ENCODE measurements at places on chromosomes 1 and 21.

GRCh38 chr1:29642519-29642918 is 406.2 kb downstream of the PTPRU start:
- no peak for DNase-seq

- DNase-seq: peak; percentile 42
Measured at GRCh38 chr21:45865106-45865835, 116.3 kb upstream of the COL6A1 start.

- no peak for DNase-seq
Measured at GRCh38 chr1:225299624-225300023, 128.2 kb downstream of the LBR start.

DNA sequence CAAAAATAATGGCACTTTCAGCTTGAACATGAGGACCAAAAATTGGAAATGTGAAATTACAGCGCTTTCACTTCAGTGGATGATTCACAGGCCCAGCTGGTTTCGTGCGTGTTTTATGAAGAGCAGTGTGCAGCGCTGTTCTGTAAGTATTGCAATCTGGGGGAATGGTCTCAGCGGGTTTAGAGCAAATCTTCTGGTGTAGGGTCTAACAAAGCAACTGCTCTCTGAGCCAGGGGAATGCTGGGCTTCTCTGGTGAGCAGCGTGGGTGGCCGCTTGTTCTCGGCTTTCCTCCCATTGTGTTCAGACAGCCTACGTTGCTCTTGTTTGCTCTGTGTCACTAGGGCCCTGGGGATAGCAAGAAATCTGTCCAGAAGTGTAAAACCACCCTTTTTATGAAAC is 42.4 kb upstream of the GADD45A start:
- DNase-seq: no peak

DNA sequence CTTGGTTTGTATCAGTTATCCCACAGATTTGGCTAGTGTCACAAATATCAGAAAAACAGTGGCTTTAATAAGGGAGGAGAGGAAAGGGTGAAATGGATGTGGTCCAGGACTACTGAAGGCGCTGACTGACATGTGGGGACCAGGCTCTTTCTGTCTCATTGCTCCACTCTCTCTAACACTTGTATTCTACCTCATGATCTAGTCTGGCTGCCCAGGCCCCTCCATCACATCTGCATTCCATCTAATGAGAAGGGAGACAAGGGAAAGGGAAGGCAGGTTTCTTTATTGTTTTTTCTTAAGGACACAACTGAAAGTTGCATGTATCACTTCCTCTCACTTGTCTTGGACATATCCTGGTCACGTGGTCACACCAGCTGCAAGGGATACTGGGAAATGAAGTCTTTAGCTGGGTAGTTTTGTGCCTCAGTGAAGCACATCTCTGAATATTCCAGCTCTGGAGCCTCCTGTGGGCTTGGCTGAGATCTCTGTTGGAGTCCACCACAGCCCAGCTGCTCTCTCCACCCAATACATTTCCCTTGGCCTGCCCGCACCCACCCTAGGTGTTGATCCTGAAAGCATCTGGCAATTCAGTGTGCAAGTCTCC is 42.0 kb upstream of the PADI2 start:
- no peak for DNase-seq

GRCh38 chr1:39333296-39333695 is 128.8 kb downstream of the MACF1 start:
- DNase-seq: peak; percentile 50

- no peak for DNase-seq
Measured at GRCh38 chr1:92374223-92374622, 75.4 kb downstream of the RPAP2 start.

- no peak for DNase-seq
Measured at GRCh38 chr1:214857716-214858115, 224.8 kb upstream of the KCNK2 start.

- DNase-seq: no peak
Measured at GRCh38 chr1:31215065-31215570, 24.6 kb downstream of the NKAIN1 start.

DNA sequence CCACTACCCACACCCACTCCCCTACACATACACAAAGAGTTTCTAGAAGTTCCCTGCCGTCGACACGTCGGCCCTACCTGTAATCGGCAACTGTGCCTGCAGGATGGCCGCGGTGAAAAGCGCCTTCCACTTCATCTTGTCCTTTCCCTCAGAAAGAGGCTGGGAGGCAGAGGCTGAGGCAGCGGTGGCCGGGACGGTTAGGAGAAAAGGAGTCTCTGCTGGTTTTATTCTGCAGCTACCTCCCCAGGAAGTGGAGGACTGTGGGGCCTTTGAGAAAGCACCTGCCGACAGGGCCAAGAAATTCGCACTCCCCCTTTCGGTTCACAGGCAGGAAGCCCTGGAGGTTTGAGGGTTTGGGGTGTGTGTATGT is at the start of gene CD247:
TSS of gene CD247 (minus strand) at position 199 of the 370 bp plus-strand sequence. CDS start at position 135, 64 bp downstream.
- DNase-seq: no peak

- DNase-seq: no peak
Measured at GRCh38 chr21:36255663-36256062, 64.3 kb upstream of the MORC3 start.

DNA sequence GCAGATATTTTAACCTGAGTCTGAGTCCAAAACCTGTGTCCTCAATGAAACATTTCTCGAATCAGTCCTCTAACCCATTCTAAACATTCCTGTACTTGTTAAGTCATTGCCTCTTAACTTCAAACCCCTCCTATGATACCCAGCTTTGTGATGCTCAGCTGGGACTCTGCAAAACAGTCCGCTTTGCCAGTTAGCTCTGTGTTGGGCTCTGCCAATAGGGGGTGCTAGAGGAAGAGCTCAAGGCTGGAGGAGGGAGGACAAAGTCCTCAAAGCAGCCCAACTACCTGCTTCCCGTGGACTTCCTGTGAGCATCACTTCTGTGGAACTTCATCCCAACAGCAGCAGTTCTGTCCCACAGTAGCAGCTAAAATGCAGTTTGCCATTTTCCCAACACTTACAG is 38.1 kb upstream of the SYT14 start:
- DNase-seq: no peak

DNA sequence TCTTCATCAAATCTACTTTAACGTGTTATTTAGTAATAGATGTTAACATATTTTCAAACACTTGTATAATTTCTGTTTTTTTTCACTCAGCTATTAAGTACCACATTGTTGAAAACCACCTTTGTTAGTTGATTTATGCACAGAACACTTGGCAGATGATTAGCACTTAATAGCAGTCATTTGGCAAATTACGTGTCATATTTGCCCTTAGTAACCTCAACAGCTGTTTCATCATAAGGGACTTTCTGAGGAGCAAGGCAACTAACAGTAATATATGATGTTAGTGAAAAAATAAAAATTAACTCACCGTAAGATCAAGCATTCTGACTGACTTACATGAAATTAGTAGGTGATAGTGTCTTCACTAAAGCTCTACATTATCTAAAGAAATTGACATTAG is 186.4 kb downstream of the HMCN1 start:
- no peak for DNase-seq

- DNase-seq: peak; percentile 93
Measured at GRCh38 chr1:211735208-211736170, 60.1 kb upstream of the NEK2 start.

DNA sequence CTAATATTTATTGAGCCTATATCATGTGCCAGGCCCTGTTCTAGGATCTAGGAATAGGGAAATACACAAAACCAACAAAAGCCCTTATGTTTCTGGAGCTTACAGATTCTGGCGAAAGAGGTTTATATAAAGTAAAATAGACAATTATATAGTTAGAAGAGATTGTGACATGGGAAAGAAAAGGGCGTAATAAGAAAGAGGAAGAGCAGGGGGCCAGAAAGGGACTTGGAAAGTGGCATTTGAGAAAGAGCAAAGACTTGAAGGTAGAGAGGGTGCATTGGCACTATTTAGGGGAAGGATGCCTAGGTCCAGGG is 322.5 kb upstream of the FAM78B start:
- no peak for DNase-seq

- DNase-seq: no peak
Measured at GRCh38 chr1:228430243-228430642, 13.6 kb upstream of the TRIM17 start.

GRCh38 chr1:175548774-175549173 is 194.6 kb downstream of the TNR start:
- no peak for DNase-seq

GRCh38 chr1:187921426-187921825 is 1092.7 kb downstream of the PLA2G4A start:
- DNase-seq: peak; percentile 67

DNA sequence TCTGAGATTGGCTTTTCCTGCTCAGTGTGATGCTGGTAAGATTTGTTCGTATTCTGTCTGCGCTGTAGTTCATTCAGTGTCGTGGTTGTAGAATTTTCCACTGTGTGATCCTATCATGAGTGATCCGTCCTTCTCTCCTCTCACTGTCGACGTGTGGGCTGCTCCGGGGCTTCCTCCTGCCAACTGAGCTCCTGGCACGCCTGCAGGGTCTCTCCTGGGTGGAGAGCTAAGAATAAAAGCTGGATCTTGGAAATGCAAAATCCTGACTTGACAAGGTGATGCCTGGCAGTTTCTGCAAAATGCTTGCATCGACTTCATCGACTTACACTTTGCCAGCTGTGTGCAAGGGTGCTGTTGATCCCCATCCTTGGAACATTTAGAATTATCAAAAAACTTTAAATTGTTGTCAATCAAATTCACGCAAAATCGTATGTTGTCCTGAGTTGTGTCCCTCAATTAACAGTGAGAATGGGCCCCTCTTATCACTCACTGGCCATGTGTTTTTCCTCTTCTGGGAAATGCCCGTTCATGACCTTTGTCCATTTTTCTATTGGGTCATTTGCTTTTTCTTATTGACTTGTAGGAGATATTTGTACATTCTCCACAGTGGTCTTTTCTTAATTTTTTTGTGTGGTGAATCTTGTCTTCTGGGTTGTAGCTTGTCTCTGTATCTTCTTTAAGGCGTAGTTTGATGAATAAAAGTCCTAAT is 125.5 kb downstream of the CRYAA start:
- DNase-seq: no peak

- no peak for DNase-seq
Measured at GRCh38 chr21:28832013-28832714, 160.5 kb downstream of the LTN1 start.

GRCh38 chr1:174935961-174936727 is 63.6 kb upstream of the CACYBP start:
- no peak for DNase-seq

DNA sequence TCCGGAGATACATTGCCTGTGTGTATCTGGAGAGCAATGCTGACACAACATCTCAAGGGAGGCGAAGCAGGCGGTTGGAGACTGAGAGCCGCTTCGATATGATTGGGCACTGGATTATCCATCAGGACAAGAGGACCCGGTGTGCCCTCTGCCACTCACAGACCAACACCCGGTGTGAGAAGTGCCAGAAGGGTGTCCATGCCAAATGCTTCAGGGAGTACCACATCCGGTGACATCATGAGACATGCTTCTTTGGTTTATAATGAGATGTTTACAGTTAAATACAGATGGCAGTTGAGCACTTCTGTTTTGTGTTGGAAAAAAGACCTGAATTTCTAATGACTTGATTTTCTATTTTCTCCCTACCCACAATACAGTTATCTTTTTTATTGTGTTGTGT is 12.1 kb downstream of the PGBD2 start:
- DNase-seq: no peak

GRCh38 chr1:15799004-15799867 is 8.2 kb downstream of the UQCRHL start:
- DNase-seq: peak; percentile 94

- DNase-seq: no peak
Measured at GRCh38 chr21:45386728-45387371, 18.1 kb upstream of the COL18A1 start.

GRCh38 chr1:167426716-167427115 is 91.6 kb downstream of the CD247 start:
- no peak for DNase-seq

DNA sequence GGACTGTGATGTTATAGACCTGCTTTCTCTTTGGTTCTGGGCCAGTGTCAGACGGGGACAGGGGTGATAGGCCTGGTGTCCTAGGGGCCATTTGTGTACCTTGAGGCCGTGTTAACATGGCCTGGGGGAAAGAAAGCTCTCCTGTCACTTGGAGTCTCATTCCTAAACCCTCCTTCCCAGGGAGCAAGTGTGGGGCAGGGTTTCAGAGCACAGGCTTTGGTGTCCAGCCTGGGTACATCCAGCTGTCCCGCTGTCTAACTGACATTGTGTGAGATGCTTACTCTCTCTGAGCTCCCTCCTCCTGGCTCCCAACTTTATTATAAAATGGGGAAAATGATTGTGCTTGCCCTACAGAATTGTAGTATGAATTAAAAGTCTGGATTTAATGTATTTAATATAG is 32.6 kb upstream of the EPHA8 start:
- no peak for DNase-seq

- DNase-seq: peak; percentile 85
Measured at GRCh38 chr1:230085178-230085515, 18.1 kb downstream of the GALNT2 start.

GRCh38 chr1:47487332-47487731 is 49.5 kb downstream of the FOXD2 start:
- DNase-seq: no peak

DNA sequence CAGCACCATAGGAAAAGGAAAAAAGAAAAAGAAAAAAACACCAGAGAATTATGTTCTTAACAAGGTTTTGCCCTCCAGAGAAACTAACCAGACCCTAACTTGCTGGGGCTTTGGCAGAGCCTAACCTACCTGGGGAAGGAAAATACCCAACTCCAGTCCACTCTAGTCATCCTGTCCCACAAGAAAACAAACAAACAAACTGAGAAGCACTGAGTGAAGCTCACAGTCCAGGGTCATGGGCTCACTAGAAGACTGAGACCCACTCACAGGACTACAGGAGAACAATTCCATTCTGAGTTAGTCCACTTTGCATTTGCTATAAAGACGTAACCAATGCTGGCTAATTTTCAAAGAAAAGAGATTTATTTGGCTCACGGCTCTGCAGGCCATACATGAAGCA is 543.4 kb downstream of the SMYD3 start:
- no peak for DNase-seq

- no peak for DNase-seq
Measured at GRCh38 chr1:29575826-29576225, 339.5 kb downstream of the PTPRU start.

Measured in trophoblast cell (in vitro differentiated cells and primary cell).